ENCODE measurements at places on chromosomes 16 and 17.

GRCh38 chr16:77223184-77223583 is 24.0 kb downstream of the SYCE1L start:
- no peak for DNase-seq

GRCh38 chr16:87495578-87496446 is 3.0 kb upstream of the ZCCHC14 start:
- DNase-seq = no peak

- DNase-seq = no peak
These were observed 5.1 kb downstream of the TBX21 start for GRCh38 chr17:47738178-47738577.

DNA sequence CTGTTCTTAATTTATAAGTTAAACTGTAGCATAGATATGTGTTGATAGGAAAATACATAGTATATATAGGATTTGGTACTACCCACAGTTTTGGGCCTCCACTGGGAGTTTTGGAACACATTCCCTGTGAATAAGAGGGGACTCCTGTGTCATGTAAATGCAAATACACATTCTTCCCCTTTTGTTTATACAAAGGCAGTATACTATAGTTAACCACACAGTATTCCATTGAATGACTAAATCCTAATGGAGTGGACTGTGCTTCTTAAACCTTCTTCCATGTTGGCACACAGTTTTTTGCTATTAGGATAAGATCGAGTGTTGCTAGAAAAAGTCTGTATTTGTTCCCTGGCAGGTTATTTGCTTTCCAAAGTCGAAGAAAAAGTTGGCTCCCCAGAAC is 22.2 kb downstream of the TAC4 start:
- no peak for DNase-seq

DNA sequence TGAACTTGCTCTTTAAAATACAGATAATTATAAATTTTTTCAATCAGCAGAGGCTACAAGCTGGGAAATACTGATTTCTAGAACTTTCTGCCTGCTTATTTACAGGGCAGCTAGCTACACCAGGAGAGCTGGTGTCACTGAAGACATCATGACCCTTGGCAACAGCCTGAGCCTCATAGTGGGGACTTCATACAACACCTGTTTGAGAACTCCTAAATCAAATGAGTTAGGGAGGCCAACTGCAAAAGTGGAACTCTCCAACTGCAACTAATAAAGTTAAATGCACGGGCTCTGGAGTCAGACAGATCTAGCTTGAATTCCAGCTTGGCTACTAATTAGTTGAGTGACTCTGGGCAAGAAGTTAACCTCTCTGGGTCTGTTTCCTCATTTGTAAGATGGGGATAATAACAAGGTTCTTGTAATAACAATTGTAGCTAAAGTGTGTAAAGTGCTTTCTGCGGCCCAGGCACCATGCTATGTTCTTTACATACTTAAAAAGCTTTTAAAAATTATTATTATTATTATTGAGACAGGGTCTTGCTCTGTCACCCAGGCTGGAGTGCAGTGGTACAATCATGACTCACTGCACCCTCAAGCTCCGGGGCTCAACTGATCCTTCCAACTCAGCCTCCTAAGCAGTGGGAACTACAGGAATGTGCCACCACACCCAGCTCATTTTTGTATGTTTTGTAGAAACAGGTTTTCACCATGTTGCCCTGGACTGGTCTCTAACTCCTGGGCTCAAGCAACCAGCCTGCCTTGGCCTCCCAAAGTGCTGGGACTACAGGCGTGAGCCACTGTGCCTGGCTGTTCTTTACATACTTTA is 33.4 kb downstream of the VAC14 start:
- DNase-seq = no peak
